ENCODE measurements at places on chromosomes 7 and 10.

GRCh38 chr10:75899816-75900390 lies 468.5 kb downstream of the LRMDA start:
- DNase-seq, result no peak

DNA sequence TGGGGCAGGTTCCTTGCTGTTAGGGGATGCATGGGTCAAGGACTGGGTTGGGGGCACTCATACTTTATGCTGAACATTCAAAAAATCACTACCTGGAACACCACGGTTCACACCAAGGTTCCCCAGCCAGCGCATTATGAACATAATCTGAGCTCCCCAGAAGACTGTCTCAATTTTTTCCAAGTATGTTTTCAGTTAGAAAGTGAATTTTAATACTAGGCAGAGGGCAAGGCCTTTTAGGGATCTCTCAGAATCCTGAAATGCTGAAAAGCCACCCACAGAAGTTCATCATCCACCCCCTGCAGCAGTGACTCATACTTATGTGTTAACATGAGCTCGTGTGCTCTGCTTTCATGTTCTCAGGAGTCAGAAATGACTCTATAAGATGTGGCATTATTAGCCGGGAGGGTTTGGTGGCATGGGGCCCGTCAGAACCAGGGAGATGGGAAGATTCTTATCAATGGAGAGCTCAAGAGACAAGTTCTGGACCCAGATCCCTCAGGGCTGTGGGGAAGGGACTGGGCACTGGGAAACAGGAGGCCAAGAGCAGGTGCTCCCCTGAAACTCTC lies 185.2 kb upstream of the ITGB1 start:
- DNase-seq, result no peak

DNA sequence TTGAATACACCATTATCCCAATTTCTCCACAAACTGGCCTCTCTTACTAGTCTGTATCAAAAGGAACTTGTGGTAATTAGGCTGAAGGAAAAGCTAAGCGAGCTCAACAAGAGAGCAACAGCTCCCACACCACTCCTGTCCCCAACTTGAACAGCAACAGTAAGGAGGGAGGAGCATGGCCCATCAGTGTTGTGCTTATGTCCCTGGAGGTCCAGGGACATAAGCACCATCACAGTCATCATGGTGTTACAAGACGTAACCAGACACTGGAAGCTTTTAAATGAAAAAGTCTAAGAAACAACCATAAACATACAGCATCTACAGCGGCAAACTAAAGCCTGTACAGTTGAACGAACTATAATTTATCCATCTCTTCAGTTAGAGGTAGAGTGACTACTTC lies 989 bp downstream of the ERLIN1 start:
- DNase-seq, result no peak

- DNase-seq, result no peak
These were observed 940 bp downstream of the NSMCE4A start for GRCh38 chr10:121974019-121974534.

- DNase-seq, result no peak
These were observed 14.4 kb downstream of the COL28A1 start for GRCh38 chr7:7521259-7521658.

- no peak for DNase-seq
These were observed 150.2 kb upstream of the FZD8 start for GRCh38 chr10:35792291-35792690.

DNA sequence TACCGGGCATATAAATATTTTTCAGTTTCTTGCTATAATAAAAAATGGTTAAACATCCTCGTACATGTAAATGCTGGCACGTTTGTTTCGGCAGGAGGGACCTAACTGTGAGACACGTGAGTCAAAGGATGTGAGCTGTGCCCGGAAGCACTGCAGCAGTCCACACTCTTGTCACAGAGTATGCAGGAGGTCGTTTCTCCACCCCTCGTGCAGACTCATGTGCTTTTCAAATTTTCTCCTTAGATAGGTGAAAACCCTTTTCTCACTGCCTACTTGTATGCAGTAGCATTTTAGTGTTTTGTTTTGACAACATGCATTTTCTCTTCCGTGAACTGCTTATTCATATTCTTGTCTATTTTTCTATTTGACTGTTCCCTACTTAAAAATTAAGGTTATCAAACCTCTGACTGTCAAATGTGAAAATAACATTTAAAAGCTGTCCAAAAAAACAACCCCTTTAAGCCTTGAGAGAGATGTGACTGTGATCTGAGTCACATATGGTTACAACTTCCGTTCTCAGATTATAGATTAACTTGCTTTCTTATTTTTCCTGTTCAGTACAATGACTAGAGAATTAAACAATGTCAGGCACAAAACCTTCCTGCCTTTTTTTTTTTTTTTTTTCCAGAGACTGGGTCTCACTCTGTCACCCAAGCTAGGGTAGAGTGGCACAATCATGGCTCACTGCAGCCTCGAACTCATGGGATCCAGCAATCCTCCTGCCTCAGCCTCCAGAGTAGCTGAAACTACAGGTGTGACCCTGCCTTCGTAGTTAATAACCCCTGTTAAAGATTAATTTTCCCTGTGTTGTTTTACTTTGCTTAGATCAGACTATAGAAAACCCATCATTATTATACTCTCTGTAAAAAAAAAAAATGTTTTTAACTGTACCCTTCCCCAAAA lies 45.1 kb downstream of the DPY19L1 start:
- no peak for DNase-seq

GRCh38 chr7:49398236-49398635 lies 375.2 kb upstream of the VWC2 start:
- DNase-seq, result no peak

Data from hypothalamus (tissue), 51 donors.